ENCODE measurements at places on chromosomes 6 and 20.

DNA sequence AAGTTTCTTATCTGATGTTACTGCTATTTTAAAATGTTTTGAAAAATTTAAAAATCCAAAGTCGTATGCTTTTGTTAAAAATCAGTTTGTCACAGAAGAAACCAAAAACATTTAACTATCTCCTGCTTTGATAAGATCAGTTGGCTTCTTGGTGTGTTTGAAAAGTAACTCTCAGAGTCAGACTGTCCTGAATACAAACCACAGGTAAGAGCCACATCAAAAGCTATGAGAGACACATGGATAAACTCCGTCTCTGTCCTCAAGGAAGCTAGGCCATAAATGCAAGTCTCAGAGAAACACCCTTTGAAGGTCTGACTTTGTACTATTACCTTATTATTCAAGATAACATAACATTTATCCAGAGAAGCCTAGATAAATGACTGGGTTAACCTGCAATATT, 7.7 kb downstream of the HBS1L start:
- DNase-seq = no peak

- DNase-seq = no peak
Measured at GRCh38 chr6:39416026-39416425, 93.5 kb upstream of the KCNK16 start.

DNA sequence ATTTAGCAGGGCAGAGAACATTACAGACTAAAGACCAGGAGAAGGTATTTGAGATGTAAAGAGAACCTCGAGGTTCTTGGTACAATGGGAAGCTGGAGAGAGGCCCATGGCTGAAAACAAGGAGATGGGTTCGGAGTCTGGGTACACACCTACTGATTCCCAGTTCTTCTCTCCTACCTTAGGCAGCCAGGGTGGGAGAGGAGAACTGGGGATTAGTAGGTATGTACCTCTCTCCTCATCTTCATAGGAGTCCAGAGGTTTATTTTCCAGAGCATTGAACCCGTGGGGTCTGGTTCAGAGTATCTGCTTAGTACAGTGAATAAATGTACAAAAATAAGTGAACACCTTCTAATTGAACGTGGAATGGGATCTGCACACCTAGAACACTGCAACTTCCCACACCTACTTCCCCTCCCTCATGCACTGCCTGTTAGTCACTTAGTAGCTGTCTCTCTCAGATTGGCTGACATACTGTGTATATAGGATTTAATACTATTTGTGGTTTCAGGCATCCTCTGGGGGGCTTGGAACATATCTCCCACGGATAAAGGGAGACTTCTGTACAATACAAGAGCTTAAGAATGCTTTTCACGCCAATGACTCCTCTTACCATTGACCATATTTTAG, 23.5 kb upstream of the NUP153 start:
- no peak for DNase-seq

- no peak for DNase-seq
Measured at GRCh38 chr6:4896401-4896800, 107.4 kb downstream of the RPP40 start.

DNA sequence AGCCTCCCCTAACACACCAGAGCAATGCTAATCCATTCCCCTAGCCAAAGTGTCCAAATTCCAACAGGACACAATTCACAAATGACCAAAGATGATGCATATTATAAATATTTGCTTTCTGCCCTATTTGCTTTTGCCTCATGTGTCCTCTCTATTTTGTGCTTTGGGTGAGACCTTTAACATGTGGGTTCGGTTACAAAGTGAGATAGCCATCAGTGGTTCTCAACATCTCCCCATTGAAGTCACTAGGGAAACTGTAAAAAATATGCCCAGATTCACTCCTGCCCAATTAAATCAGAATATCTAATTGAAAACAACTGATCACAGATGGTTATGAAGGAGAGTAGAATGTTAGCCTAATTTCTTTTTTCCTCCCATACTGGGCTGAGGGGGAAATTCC, 159.2 kb downstream of the MTFR2 start:
- DNase-seq = no peak

DNA sequence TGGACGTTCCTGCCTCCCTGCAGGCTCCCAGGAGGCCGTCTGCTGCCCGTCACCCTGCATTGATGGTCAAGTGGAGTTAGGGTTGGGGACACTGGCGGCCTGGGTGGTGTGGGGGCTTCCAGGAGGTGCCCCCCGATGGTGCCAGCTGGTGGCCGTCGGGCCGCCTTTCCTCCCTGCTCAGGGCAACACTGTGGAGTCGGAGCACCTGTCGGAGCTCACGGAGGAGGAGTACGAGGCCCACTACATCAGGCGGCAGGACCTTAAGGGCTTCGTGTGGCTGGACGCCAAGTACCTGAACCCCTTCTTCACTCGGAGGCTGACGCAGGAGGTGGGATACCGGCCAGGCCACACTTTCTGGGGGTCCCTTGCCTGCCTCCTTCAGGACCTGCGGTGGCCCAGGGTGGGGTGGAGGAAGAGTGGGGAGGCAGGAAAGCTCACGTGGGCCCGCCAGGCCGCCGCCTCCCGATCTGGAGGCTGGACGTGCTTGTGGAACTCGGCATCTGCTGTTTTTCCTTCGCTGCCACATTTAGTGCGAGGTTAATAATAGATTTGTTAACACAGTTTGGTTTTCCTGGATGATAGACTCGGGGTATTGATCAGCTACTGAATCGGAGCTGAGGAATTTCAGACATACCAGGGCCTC, 28.6 kb downstream of the SPATA2 start:
- DNase-seq = no peak

DNA sequence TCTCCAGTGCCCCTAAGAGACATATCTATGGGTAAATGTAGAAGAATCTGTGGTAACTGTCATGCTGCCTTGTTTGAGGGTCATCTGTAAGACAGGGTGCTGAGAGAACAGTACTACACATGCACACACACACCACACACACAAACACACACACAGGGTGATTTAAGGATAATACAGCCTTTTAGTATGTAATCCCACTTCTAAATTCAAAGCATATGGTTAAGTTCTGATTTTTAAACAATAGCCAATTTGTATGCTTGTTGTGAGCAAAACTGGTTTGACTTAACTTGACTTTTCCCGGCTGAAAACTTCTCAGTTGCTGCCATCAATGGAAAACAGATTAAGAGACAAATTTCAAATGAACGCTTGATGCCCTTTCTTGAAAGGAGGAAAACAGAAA, 241.8 kb downstream of the ADGRG6 start:
- DNase-seq = no peak

DNA sequence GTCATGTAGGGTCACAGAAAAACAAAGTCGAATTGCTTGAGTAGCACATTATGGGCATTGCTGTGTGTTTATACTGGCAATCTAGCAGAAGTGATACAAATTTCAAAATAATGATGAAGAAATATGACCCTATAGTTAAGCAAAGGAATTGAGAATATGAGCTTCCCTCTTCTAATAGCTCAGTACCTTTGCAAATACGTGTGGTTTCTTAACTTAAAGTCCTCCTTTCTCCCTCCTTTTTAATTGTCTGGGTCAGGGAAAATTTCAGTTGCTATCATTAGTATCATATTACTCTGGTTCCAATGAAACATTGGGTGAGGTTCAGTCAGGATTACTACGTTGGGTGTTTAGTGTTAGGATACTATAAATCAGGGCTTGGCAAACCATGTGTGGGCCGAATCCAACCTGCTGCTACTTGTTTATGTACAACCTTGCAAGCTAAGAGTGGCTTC, 166.8 kb upstream of the CARMIL1 start:
- DNase-seq = no peak

DNA sequence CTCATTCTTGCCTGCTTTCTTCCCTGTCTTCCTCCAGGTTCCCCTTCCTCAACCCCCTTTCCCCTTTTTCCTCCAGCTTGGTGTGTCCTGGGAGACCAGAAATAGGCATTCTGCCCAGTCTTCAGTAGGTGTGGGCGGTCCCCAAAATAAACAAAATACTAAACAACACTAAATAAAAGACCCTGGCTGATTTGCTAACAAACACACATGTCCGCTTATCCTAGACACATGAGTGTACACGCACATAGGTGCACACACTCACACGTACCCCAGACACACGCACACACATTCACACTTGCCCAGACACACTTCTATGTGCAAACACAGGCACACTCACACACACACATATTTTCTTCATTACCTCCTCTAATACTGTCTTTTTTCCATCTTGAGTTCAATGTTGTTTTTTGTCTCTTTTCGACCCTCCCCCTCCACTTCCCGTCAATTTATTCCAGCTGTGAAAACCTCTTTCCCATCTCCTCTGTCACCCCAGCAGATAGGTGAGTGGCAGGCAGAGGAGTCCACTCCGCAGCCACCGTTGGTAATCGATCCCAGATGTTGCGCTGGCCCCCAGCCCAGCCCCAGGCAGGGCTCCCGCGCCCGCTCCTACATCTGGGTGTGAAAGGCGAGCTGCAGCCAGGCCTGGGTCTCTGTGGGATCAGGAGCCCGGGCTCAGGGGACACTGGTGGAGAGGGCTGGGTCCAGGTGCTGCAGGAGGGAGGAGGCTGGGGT, 56.9 kb upstream of the FOXP4 start:
- DNase-seq = no peak

DNA sequence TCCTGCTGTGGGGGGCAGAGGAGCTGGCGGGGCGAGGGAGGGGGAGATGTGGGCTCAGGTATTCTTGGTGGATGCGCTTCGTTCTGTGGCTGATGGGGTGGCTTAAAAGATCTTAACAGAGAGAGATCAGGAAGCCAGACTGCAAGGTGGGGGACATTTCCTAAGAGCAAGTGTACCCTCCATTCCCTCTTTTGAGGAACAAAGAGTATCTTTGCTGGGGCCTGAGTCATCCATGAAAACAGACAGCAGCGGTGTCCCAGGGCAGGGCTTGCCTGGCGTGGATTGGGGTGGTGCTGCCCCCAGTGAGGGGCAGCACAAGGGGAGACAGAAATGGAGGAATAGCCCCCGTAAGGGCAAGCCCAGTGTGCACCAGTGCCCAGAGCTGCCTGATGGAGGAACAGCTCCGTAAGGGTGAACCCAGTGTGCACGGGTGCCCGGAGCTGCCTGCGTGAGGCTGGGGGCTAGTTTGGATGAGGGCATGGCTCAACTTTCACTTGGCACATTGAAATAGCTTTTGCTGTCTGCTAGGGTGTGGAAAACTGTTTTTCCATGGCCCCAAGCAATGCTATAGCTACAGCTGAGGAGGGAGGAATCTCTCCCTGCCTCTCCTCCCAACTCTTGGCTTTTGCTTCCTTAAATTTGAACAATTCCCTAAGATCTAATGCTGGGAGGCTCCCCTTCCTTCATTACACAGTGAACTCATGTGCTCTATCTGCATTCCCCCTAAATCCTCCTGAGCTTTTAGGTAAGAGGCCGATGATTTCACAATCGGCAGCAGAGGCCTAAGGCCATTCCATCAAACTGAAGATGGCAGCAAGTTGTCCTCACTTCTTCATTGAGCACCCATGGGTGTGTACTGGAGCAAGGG, 12.9 kb downstream of the MAPK13 start:
- no peak for DNase-seq

GRCh38 chr6:79040083-79040482, 38.0 kb downstream of the PHIP start:
- DNase-seq = no peak

- no peak for DNase-seq
Measured at GRCh38 chr6:144653885-144654505, 368.9 kb downstream of the UTRN start.

GRCh38 chr6:140181876-140182275, 807.4 kb upstream of the CITED2 start:
- DNase-seq = no peak

DNA sequence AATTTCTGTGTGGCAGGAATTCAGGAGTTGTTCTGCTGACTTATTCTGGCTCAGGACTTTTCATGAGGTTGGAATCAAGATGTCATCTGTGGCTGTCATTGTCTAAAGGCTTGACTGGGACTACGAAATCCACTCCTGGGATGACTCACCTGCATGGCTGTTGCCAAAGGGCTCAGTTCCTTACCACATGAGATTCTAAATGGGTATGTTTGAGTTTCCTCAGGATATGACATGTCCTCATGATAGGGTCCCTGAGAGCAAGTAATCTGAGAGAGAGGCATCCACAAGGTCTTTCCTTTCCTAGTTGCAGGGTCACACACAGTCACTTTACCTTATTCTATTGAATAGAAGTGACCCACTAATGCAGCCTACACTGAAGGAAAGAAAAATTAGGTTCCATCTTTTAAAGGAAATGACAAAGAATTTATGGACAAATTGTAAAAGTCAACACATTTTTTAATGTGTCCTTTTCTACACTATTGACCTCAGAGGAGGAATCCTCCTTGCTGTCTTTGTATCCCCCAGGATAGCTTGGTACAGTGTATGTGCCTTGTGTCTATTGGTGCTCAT, 1025.0 kb upstream of the GJE1 start:
- no peak for DNase-seq

- DNase-seq = no peak
Measured at GRCh38 chr6:42963855-42964605, 3.5 kb downstream of the GNMT start.

DNA sequence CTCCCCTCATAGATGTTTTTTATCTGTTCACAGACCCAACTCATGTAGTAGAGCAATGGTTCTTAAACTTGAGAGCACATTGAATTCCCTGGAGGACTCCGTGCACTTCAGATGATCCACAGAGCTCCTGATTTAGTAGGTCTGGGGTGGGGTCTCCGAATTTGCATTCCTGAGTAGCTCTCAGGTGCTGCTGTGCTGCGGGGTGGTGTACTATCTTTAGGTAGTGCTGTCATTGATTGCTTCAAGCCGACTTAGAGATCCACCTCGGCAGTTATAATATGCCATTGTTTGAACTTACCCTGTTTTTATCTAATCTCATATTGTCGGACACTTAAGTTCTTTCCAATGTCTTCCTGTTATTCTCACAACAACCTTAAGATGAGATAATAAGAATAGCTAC, 45.0 kb downstream of the BMP2 start:
- DNase-seq = no peak

GRCh38 chr20:57465486-57465885, 59.5 kb downstream of the CTCFL start:
- DNase-seq = no peak

- no peak for DNase-seq
Measured at GRCh38 chr20:62580052-62580451, 62.3 kb upstream of the SLCO4A1 start.

GRCh38 chr20:34096699-34097444, 15.2 kb downstream of the EIF2S2 start:
- DNase-seq = no peak

DNA sequence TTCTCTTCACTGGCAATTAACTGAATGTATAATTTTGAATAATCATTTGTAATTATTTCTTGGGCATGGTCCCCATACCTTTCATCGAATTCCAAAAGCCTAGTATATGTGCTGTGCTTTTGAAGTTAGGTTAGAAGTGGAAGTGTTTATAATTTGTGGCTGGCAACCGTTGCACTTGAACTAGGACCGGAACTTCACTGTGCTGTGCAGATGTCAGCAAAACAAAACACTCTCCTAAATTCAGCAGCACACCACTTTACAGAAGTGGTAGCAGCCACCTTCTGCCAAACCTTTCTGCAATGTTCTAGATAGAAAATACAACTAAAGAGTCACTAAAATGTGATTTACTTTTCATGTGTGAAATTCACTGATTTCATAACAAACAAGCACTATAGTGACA, 111.9 kb downstream of the FAM83B start:
- DNase-seq = no peak

All from stimulated activated CD4-positive, alpha-beta T cell treated with anti-CD3 and anti-CD28 coated beads, Interleukin-1b, Interleukin-23, amount 100 ng/mL, for 24 hours (primary cell).